ENCODE measurements at places on chromosomes 13 and 19.

DNA sequence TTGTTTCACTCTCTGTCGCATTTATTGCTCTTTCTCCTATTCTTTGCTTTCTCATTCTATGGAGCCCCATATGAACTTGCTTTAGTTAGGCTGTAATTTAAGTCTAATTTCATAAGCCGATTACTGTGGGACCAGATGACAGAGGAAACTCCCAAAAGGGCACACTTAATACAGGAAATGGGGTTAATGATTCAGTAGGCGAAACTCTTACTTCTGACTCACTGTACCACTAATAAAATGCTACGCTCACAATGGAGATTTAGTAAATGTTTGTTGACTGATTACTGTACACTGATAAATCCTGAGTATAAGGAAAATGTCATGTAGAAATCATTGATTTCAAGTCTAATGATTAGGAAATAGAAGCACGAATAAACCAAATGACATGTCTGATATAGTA lies 276.4 kb downstream of the KLF5 start:
- DNase-seq: no peak

- no peak for DNase-seq
These were observed 757 bp upstream of the CLEC11A start for GRCh38 chr19:50722201-50723013.

- no peak for DNase-seq
These were observed 10.1 kb downstream of the YIPF2 start for GRCh38 chr19:10918359-10918758.

DNA sequence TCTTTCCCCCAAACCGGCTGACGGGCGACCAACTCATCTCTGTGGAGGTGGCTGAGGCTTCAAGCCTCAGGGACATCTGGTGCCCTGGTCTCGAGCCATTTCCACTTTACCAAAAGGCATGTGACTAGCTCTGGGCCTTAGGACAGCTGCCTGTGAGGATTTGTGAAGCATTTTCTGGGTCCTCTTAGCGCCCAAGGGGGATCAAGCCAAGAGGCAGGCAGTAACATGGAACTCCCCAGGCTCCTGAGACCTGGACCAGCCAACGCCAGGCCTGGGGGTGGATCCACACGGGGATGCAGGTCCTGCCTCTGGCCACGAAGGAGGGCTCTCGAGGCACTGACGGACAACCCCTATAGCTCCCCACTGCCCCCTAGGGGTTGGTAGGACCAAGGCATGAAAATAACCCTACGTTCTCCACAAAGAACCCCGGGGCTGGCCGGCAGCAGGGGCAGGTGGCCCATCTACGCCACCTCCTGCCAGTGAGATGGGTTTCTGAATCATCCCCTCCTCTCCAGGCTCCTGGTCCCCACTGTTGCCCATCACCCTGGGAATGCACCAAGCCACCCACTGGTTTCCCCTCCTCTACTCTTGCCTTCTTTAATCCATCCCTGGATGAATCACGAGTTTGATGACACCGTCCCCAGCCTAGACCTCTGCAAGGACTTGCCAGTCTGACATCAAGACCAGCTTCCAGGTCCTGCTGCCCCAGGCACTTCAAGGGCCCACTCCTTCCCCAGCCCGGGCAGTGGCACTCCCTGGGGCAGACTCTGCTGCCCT lies 7.0 kb upstream of the MYDGF start:
- DNase-seq: no peak

DNA sequence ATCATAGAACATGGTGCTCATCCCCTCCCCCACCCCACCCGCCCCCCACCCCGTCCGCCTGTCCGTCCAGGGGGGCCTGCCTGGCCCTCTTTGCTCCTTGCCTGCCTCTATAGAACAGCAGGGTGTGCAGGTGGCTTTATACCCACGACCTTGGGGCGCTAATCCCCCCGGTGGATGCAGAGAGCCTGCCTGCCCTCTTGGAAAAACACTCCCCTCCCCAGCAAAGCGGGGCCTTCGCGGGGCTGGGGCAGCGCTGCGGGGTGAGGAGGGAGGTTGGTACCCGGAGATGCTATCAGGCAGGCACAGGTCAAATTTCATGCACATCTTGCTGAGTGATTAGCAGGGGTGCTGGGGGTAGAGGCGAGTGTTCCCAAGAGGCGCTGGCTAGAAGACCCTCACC lies 21.9 kb downstream of the RFX1 start:
- DNase-seq: no peak

DNA sequence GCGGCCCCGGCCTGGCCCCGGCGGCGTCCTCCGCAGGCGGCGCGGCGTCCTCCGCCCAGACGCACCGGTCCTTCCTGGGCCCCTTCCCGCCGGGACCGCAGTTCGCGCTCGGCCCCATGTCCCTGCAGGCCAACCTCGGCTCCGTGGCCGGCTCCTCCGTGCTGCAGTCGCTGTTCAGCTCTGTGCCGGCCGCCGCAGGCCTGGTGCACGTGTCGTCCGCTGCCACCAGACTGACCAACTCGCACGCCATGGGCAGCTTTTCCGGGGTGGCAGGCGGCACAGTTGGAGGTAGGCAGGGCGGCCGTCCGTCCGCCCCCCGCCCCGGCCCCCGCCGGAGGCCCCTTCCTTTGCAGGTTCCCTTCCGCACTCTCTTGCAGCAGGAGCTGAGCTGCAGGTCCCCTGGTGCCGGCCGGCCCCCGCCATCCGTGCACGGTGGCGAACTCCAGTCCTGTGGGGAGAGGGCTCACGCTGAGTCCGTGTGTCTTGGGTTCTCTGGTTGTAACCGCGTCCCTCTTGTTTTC lies 9.2 kb downstream of the PLEKHJ1 start:
- DNase-seq: no peak

DNA sequence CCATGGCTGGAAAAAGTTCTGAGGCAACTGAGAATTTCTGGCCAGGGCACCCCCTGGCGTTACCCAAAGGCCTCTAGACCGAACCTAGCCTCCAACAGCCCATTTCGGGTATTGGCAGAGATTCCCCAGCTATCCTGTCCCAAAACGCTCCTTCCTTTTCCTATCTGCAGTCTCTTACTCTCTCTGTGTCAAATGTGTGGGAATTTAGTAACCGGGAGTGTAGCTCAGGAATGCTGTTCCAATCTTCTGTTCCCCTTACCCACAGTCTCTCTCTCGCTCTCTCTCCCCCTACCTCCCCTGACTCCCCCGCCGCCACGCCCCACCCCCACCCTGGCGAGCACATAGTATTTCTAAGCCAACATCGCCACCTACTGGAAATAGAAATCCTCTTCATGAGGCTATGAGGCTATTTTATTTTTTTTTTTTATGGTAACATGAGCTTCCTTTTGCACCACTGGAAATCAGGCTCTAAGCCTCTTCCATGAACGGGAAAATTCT lies 27.0 kb downstream of the OXGR1 start:
- no peak for DNase-seq

DNA sequence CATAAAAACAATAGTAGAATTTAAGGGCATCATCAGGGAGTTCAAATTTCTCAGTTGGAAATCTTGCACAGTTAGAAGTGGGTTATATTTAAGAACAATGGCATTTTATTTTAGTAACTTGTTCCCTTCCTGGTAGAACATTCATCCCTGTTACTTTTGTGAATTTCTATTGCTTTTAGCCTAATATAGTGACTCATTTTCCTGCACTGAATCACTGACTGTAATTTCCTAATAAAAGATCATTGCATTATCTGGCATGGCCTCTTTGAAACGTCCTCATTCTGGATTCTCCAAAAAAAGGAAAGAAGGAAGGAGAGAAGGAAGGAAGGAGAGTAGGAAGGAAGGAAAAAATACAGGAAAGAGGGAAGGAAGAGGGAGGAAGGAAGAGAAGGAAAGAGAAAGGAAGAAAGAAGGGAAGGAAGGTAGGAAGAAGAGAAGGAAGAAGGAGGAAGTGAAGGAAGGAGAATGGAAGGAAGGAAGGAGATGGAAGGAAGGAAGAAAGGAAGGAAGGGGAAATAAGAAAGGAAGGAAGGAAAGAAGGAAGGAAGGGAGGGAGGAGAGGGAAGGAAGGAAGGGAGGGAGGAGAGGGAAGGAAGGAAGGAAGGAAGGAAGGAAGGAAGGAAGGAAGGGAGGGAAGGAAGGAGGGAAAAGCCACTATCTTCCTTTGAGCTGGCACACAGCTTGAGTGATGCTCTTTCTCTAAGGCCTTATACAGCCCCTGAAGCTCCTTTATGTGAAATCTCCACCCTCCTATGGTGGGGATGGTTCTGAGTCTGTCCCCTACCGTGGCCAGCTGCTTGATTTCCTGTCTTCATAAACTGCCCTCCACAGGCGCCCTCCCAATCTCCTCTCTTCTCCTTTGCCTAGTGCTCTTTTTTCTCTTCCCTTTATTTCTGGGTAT lies 29.8 kb upstream of the TM9SF2 start:
- DNase-seq: no peak

GRCh38 chr13:48891586-48891985 lies 84.1 kb upstream of the FNDC3A start:
- no peak for DNase-seq
